ENCODE measurements at places on chromosomes 6 and 20.

- no peak for DNase-seq
These were observed 41.3 kb upstream of the PLCB4 start for GRCh38 chr20:9027626-9028025.

DNA sequence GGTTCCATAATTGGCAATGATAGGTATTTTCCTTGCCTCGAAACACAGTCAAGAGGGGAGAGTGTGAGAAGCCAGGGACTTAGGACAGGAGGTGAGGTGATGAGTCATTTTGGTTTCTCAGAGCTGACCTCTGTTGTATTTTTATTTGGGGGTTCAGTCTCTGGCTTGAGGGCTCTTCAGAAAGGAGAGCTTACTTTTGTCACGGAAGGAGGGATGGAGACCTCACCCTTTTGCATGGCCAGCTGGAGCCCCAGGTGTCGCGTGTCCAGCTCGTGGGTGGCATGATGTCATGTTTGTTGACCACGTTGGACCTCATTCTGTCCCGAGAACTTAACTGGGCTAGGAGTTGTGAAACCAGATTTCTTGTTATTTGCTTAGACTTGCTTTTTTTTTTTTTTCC, 293.9 kb downstream of the QKI start:
- no peak for DNase-seq

GRCh38 chr6:104597541-104598050, 262.1 kb downstream of the HACE1 start:
- DNase-seq = peak; percentile 15

DNA sequence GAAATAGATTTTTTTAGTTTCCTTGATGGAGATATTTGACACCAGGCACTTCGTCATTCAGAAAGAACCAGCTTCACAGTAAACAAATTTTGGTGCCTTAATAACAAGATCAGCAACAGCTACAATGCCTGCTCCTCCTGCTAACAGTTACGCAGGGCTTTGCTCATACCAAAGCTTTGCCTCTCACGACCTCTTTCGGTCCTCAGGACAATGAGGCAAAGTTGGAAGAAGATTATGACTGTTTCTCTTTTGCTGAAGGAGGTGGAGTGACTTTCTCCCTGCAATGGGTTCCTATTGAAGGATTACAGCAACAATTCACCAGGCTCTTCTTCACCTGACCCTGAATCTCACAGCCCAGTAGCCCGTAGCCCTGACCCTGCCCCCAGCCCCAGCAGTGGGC, 440.1 kb downstream of the PREX1 start:
- no peak for DNase-seq

- DNase-seq = no peak
These were observed 67.1 kb downstream of the GNAS-AS1 start for GRCh38 chr20:58783511-58784011.

GRCh38 chr6:132041706-132042105, 90.5 kb upstream of the CCN2 start:
- no peak for DNase-seq

DNA sequence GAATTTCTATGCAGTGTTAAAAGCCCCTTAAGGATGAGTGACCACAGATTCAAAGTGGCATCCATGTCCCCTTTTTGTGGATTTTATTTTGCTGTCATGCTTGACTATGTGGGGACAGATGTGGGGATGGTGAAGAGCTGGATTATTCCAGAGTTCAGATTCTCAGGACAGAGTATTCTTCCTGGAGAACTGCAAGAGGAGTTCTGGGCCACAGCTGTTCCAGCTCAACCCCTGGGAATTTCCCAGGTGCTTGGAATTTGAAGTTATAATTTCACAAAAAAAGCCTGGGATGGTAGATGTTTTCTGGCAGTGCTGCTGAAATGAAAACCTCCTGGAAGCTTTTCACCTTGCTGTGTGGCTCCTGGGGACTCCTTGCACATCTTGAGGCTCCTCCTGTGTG, 671.8 kb upstream of the MARCKS start:
- no peak for DNase-seq

GRCh38 chr20:4195499-4195898, 180.1 kb upstream of the RNF24 start:
- DNase-seq = peak; percentile 61

DNA sequence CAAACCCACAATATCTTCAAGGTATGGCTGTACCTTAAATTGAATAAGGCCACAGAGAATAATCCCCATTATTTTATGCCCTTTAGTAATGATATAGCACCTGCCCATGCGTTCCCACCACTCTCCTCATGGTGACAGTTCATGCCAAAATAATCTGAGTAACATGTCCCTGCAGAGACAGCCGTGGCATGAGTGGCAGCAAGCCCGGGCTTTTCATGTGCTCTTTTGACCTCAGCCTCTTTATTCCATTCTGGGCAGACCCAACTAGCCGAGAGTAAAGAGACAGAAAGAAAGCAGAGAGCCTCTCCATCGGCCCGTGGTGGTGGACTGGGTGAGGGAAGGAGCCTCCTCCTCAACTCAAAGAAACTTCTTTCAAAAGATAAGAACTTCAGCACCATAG, 19.9 kb upstream of the POPDC3 start:
- no peak for DNase-seq

GRCh38 chr6:31651602-31652191, 764 bp downstream of the BAG6 start:
- DNase-seq = peak; percentile 83

GRCh38 chr20:24808616-24809015, 140.5 kb upstream of the CST7 start:
- no peak for DNase-seq

DNA sequence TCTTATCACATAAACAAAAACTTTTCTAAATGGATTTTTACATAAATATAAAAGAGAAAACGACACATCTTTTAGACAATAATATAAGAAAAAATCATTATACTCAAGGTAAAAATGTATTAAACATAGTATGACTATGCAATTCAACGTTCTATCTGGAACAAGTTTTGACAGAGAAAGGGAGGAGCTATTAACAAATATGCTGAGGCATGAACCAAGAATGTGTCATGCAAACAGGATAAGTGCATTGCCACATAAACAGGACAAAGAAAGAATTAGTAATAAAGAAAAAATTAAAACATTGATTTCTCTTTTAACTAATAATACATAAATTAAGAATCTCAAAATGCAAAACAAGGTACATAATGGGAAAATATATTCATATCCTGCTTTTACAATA, 1353.4 kb upstream of the GJE1 start:
- no peak for DNase-seq

DNA sequence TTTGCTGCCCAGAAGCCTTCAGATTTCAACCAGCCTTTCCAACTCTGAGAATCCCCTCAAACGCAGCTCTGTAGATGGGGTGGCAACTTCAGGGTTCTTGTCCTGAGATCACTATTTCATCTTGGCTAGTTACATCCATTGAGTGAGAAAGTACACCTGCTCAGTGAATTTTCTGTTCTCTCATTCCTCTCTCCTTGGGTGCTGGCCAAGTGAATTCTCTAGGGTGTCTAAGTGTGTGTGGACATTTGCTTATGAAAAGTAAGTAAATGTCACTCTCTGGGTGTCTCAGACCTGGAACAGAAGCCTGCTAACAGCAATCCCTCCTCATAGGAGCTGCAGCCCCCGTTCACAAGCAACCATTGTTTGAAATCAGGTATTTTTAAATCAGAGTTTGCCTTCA, 3.8 kb downstream of the RIN2 start:
- no peak for DNase-seq

DNA sequence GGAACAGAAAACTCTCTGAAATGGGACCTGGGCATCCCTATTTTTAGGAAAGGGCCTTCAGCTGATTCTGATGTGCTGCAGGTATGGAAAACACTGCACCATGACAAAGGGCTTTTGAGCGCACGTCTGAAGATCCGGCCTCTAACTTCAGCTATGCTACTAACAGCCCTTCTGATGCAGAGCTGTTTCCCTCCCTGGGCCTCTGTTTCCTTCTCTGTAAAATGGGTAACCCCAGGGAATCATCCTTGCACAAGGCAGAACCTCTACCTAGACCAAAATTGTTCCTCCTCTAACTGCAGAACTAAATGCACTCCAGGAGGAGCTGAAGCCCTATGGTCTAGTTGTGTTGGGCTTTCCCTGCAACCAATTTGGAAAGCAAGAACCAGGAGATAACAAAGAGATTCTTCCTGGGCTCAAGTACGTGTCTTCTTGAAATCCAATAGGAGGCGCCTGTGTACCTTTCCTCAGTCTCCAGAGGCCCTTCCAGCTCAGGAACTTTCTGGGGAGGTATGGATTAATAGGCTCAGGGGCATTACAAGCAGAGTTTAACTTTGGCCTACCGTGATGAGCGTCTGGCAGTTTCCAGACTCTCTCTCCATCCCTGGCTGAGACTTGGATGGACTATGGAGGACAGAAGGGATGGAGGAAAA, 5.9 kb downstream of the GPX5 start:
- peak; percentile 42 for DNase-seq

DNA sequence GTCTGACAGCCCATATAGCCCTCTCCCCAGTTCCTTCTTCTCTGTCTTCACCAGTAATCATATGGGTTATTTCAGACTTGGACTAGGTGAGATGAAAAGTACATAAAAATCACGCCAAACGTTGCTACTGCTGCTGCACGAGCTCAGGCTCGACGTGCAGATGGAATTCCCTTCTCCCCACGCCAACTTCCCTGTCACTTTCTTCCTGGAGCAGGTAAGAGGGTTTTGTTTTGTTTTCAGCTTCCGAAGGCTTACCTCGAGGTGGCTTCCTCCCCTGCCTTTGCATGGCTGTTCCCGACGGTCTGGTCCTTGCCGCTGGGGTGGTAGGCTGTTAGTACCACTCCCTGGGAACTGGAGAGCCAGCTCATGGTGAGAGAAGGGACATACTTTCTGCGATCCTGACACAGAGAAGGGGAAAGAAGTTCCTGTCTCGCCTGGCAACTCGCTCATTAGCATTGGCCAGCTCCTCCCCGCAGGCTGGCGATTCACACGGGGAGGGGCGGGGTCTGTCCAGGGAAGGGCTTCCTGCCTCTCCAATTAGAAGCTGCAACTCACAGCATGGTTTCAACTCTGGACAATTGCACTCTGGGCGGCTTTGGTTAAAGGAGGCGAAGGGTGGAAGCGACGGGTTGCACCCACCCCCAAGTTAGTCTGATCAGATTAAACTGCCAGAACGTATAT, at the start of gene ARHGAP18:
TSS of gene ARHGAP18 (minus strand) at position 409 of the 681 bp plus-strand sequence. CDS start at position 368, 41 bp downstream.
- DNase-seq = peak; percentile 83

GRCh38 chr20:41185013-41185757, 47.8 kb downstream of the PLCG1 start:
- no peak for DNase-seq

DNA sequence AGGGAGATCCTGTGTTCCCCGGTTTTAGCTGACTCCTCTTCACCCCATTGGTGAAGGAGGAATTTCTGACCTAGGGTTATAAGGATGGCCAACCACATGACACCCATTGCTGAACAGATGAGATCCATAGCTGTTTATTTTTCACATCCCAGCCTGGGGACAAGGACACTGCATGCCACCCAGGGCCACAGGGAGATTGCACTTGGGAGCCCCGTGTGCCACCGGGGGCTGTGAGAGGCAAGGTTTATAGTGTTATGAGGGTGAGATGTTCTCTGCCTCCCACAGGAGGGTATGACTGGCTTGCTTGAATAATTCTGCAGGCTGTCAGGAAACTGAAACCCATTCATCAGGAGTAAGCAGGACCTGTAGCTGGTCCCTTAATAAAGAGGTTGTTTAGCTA, 14.7 kb upstream of the SLPI start:
- DNase-seq = no peak

DNA sequence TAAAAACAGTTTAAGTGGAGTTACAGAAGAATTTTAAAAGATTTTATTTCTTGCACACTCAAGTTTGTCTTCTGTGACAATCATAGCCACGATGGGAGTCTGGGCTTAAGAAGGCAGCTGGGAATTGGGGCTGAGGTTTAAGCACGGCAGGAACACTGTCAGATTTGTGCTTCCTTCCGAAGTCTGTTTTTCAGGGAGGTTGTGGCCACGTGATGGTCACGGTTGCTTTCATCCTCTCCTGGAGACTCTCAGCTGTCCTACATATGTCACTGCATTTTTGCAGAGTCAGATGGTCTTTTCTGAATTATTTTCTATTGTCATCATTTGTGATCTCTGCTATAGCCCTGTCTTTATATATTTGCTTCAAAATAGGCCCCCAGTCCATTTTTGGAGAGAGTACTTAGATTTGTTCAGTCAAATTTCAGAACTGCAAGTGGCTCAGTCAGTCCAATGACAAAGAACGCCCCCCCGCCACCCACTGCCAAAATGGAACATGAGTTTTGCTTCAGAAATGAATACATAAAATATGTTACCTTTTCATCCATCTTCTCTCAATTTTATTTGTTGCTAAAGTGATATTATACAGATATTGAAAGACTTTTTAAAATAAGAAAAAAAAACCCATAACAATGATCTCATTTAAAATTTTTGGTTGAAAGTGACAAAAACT, 111.8 kb upstream of the ZFP64 start:
- no peak for DNase-seq

- DNase-seq = no peak
These were observed 57.6 kb downstream of the TRERF1 start for GRCh38 chr6:42394151-42394550.

DNA sequence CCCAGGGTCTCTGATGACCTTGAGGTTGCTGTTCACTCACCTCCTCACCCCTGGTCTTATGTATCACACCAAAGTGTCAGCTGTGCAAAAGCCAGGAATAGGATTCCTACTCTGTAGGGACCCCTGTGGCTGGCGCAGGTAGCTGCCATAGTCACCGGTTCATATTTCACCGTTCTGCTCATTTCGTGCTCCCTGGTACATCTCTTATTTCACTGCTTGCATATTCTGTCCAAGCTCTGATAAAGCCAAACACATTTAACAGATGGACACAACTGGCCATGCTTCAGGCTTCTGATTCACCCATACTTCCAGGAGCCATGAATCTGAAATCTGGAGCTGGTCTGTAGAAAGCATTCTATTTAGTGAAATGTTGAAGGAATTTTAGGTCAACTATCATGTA, 20.5 kb downstream of the SLC22A3 start:
- no peak for DNase-seq

GRCh38 chr6:165571721-165572132, 91.3 kb downstream of the PDE10A start:
- DNase-seq = no peak

DNA sequence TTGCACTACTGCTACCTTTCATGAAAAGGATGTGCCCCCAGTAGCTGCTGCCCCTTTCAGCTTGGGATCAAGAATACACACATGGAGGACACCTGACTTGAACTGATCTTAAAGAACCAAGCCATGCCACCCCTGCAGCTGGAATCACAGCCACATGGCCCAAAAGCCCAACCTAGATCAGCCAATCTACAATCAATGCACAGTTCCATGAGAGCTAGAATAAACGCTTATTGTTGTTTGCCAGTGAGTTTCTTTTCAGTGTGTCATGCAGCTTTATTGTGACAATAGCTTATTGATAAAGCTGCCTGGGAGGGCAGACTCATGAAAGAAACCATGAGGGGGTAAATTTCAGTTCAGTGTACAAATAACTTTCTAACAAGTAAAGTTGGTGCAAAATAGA, 397.7 kb downstream of the PTPRT start:
- DNase-seq = no peak

GRCh38 chr6:110334423-110335180, 23.5 kb downstream of the METTL24 start:
- no peak for DNase-seq

GRCh38 chr20:57393321-57394120, 2.3 kb downstream of the RBM38 start:
- no peak for DNase-seq

- DNase-seq = peak; percentile 59
These were observed 31.3 kb upstream of the ZSCAN23 start for GRCh38 chr6:28474441-28475219.

Data from iPS-NIHi11 (cell line).